Right atrium auricular region (tissue), 2 donors: ENCODE measurements at places on chromosomes 7 and 10. TPM values are rescaled to one million over a fixed set of nuclear protein-coding genes. Genes with fewer than 3 reads are reported as not detected.

Gene ATRNL1
- 4.5 TPM for total RNA-seq

Gene MYOF
- total RNA-seq, result 14.1 TPM

Gene MMRN2
- 57.0 TPM for total RNA-seq

Gene EIF5AL1
- total RNA-seq, result 0.08 TPM

Gene GNG11
- total RNA-seq, result 18.2 TPM

Gene HOXA11
- not detected for total RNA-seq

Gene SYNPO2L
- 230 TPM for total RNA-seq
